ENCODE measurements at places on chromosomes 3 and 15. TPM values are rescaled to one million over a fixed set of nuclear protein-coding genes. Genes with fewer than 3 reads are reported as not detected.

The SPINK8 gene
- total RNA-seq: not detected

The LRRC15 gene
- total RNA-seq: 1.8 TPM

The PIERCE2 gene
- total RNA-seq: 5.4 TPM

The C2CD4A gene
- total RNA-seq: 0.28 TPM

The EBLN2 gene
- total RNA-seq: 5.7 TPM

DNA sequence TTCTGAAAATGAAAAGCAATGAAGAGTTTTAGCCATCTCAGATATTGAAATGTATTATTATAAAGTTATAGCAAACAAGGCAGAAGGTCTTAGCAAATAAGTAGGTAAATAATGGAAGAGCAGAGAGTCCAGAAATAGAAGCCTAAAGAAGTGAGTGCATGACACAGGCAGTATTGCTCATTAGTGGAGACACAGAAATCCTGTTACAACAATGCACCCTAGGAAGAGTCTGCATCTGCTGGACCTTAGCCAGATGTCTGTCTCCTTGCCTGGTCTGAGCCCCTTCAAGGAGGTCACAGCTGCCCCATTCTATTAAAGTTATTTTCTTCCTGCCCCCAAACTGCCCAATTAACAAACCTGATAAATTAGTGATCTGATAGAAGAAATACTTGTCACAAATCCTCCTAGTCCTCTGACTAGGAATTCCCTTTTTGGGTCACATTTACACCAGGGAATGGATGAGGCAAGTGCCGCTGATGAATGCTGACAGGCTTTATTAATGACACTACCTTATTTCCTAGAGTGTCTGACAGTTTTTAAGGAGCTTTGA, 51.9 kb downstream of the HOMER2 start:
- DNase-seq: no peak

- DNase-seq: no peak
These were observed 352.5 kb upstream of the DCBLD2 start for GRCh38 chr3:99253963-99254355.

GRCh38 chr15:77921664-77922063, 155.8 kb downstream of the TBC1D2B start:
- DNase-seq: no peak

DNA sequence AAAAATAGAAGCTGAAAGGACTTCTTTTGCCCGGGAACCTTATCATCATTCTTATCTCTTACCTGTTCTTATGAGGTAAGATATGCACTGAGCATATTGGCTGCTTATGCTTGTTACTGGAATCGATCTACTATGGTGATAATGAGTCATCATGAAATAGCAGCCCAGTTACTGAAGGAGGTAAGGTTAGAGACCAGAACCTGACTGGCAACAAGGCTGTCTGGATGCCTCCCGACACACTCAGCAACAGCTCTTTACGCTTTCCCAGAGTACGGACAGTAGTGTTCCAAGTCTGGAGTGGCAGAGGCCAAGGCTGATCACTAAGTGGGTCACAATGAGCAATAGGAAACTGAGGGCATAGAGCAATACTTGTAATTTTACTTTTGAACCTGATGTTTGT, 314.1 kb downstream of the NLGN1 start:
- DNase-seq: no peak

GRCh38 chr3:119902061-119902460, 120.2 kb downstream of the NR1I2 start:
- no peak for DNase-seq

- DNase-seq: no peak
These were observed 82.8 kb downstream of the EBLN2 start for GRCh38 chr3:73144276-73144675.

- DNase-seq: no peak
These were observed 41.4 kb downstream of the IRAK2 start for GRCh38 chr3:10206166-10206511.

GRCh38 chr15:58932710-58933280, 684 bp downstream of the SLTM start:
- DNase-seq: no peak

DNA sequence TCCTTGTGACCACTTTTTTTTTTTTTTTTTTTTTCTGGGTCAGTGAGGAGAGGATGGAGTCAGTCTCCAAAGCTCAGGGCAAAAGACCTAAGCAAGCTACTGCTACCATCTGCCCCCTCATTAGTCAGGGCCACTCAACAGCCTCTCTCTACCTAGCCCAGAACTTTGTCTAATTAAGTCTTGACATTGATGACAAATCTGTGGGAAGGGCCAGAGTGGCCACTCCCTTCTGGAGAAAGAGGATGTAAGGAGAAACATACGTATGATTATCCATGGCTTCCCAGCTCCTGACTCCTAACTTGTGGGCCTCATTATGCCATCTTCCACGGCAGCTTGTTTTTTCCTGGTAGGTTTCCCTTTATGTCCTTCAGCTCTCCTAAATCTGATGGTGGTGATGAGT, 37.9 kb downstream of the NR1I2 start:
- no peak for DNase-seq

DNA sequence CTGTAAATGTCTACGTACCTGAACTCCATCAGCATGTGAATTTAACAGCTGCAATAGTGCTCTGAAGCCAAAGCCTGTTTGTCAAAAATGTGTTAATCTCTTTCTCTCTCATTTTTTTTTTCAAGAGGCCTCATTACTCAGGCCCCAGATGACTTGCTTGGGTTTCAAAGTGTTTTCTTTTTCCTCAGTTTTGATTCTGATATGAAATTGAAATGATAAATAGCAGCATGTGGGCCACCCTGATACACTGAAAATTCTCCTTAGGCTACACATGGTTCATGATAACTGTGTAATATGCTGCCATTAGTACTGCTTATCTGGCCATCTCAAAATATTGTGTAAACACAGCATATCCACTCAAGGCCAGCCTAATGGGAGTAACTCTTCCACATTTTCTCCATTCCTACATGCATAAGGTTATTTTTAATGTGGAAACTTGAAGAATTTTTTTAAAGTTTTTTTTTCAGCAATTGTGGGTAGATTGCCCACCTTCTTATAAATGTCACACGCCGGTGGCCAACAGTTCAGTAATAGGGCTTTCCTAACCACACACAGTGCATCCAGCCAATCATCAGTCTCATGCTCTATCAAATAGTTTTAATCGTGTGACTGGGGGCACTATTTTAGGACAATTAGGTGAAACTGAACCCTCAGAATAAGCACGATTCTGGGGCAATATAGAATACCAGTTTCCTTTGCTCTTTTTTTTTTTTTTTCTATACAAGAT, 13.1 kb upstream of the DENND4A start:
- DNase-seq: no peak
